ENCODE measurements at places on chromosomes 13 and 19.

DNA sequence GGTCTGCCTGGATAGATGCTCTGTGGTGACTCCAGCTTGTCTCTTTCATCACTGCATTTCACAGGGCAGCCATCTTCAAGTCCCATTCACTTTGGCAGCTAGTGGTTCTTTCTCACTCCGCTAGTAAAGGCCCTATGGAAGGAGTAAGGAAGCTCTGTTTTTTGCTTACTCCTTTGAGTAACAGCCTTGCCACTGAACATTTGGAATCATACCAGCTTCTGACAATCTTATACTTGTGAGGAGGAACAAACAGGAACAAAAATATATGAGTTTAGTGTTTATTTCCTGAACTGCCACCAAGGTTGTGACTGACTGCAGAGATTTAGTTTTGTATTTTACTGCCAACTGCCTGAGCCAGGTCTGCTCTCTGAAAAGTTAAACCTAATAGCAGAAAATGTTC lies 38.7 kb downstream of the KCTD4 start:
- DNase-seq: no peak

- no peak for DNase-seq
Observed at GRCh38 chr13:90838317-90838960, 509.0 kb upstream of the MIR17HG start.

DNA sequence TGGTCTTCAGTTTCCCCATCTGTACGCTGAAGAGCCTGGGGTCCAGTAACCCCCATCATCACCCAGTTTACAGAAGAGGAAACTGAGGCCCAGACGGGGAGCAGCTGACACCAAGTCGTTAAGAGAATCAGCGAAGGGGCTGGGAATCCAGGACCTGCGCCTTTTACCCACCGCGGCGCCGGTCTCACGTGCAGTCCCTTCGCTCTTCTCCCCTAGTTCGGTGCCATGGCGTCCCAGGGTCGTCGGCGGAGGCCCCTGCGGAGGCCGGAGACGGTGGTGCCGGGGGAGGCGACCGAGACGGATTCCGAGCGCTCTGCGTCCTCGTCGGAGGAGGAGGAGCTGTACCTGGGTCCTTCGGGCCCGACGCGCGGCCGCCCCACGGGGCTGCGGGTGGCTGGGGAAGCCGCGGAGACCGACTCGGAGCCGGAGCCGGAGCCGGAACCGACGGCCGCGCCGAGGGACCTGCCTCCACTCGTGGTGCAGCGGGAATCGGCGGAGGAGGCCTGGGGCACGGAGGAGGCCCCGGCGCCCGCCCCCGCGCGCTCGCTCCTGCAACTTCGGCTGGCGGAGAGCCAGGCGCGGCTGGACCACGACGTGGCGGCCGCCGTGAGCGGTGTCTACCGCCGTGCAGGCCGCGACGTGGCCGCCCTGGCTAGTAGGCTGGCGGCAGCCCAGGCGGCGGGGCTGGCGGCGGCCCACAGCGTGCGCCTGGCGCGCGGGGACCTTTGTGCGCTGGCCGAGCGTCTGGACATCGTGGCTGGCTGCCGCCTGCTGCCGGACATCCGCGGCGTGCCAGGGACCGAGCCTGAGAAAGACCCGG lies 698 bp downstream of the BLOC1S3 start:
- DNase-seq: peak; percentile 45

DNA sequence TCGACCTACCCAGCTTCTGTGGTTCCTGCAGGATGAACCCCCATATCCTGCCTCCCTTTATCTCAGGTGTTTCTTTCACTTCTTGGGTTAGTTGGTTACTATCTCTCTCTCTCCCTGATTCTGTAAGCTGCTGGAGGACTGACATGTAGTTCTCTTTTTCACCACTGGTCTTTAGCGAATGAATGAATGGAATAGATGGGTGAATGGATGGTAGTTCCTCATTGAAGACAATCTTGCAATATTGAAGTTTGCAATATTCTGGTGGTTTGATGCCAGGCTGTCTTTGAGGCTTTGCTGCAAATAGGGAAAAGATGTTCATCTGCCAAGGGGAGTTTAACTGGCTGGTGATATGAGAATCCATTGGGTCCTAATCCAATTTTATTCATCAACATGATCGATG lies 120.2 kb downstream of the UBL3 start:
- DNase-seq: no peak

DNA sequence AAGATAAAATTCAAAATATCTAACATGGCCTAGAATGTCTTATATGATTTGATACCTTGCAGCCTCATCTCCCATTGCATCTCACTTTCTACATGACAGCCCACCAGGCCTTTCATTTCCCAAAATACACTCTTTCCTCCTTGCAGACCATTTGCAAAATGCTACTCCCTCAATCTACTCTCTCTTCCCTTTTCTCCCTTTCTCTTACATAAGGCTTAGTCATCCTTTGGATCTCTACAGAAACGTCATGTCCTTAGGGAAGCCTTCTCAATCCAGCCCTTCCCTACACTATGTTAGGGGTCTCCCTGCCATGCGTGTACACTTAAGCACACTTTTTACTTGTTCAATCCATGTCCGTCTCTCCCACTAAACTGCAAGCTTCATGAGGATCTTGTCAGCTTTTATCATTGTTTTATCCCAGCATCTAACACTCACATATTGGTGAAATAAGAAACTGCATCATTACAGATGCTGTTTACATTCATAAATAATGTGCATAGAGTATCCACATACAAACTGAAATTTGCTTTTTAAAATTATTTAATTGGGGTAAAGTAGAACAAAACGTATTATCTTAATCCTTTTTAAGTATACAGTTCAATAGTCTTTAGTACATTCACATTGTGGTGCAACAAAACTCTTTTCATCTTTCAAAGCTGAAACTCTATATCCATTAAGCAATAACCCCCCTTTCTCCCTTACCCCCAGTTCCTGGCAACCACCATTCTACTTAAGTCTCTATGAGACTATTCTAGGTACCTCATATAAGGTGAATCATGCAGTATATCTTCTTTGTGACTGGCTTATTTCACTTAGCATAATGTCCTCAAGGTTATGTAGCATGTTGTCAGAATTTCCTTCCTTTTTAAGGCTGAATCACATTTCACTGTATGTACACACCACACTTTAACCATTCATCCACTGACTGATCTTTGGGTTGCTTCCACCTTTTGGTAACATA lies 11.5 kb upstream of the WBP4 start:
- DNase-seq: no peak

DNA sequence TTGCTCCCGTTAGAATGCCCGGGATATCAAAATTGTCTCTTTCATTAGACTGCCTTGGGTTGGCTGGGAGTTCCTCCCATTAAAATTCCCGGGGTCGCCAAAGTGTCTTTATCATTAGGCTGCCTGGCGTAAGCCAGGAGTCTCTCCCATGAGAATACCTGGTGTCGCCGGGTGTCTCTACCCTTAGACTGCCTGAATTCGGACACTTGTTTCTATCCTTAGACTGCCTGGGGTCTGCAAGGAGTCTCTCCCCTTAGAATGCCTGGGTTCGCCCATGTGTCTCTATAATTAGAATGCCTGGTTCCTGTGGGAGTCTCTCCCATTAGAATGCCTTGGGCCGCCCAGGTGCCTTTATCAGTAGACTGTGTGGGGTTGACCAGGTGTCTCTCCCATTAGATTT lies 1538.2 kb downstream of the UQCRFS1 start:
- no peak for DNase-seq

DNA sequence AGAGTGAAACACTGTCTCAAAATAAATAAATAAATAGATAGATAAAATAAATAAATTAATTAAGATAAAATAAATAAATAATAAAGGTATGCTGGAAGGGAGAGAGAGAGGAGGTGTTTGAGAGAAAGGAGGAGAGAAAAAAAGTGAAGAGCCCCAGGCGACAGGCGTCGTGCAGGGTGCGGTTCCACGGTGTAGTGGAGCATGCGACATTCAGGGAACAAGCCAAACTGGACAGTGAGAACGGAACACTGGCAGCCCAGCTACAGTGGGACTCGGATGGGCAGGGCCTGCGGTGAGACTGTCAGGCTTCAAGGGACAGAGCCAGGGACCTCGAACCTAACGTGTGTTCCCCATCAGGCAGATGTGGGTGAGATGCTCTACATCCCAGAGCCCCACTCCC lies 9.4 kb downstream of the SULT2B1 start:
- DNase-seq: no peak

DNA sequence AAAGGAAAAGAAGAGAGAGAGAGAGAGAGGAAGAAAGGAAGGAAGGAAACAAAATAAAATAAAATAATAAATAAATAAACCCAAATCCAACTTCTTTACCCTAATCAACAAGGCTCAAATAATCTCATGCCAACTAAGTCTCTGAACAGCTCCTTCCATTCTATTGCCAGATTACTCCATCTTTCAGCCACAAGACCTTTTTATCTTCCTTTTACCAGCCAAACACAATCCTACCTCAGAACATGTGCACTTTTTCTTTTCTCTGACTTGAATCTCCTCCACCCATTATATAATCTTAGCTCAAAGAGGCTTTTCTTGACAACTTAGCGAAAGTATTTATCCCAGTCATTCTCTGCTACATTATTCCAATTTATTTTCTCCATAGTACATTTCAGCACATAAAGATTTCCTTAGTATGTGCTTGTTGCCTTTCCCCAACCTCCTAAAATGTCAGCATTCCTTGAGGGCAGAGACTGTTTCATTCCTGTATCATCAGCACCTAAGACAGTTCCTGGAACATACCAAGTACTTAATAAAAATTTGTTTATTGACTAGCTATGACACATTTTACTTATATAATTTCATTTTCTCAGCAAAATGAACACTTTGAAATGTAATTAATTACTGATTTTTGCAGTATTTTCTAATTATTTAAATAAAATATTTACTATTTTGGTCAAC lies 33.5 kb upstream of the USPL1 start:
- DNase-seq: no peak

DNA sequence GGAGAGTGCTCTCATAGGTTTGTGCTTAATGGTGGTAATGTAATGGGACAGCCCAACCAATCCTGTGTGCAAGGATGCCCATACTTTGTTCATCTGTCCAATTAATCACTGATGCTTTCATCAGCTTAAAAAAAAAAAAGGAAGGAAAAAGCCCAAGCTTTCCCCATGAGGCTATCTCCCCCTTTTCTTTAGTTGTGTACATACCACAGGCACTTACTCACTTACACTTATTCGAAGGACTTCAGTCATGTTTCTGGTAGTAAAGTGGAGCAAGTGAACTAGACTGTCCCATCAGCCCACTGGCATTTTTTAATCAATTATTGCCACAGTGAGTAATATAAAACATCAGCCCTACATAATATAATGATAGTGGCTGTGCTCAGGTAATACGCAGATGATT lies 183.5 kb upstream of the UFM1 start:
- no peak for DNase-seq

DNA sequence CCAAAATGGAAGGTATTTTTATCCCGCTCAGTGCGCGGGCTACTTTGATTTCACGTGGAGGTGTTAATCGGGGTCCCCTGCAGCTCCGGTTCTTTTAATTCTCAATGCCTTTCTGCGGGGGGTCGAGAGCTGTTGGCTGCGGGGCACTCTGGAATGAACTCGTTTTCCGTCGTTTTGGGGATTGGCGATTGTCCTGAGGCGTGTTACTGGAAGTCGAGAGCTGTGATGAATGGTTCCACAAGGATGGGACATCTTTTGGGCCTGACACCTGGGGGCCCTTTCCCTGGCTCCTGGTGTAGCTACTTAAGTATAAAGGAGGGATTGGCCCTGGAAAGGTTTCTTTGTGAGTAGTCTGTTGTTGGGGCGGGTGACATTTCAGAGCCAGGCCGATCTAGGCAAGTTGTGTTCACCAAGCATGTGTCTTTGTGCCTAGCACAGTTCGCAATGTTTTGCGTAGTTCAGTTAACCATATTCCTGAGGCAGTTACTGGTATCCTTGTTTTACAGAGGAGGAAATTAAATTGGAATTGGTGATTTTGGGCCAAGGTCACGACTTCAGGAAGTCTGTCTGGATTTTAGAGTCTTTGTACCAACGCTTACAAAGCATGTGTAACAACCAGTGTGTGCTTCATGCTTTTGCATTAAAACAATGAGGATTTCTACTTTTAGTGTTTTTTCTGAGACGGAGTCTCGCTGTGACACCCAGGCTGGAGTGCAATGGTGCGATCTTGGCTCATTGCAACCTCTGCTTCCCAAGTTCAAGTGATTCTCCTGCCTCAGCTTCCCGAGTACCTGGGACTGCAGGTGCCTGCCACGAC lies 846 bp downstream of the RPL13A start:
- DNase-seq: peak; percentile 42

DNA sequence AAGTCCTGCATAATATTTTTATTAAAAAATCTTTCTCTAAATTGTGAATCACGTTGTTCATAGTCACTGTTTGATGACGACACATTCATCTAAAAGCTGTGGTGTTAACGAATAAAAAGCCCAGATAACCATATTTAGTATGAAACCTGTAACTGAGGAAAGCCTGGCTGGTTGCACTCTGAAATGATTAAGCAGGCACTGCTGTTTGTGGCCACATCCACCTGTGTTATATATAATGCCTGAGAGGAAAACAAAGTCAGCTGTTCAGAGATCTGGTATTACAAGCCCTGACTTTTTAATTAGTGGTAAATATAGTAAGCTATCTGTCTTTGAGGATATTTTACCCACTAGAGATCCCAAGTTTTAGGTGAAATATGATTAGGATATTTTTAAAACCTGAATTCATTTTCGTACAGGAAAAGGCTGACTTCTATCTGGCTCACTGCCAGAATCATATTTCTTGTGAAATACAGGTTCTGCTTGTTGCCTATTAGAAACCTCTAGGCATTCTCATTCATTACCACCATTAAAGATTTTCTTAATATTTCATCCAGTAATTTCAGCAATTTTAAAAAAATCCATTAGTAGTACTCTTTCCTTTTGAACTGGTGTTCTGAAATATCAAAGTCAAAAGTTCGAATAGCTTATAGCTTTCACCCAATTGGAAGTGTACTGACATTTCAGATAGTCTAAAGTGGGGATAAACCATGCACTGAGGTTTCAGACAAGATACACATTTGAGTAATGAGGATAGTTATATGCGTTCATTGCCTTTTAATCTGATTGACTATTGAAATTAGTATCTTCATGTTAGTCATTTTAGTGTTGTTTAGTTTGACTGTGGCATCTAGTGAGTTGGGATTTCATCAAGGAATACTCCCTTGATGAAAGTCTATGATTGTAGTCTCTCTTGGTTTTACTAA lies 79.7 kb downstream of the LMO7 start:
- DNase-seq: peak; percentile 45

- no peak for DNase-seq
Observed at GRCh38 chr13:81377921-81378320, 1037.0 kb upstream of the SPRY2 start.

All from activated CD4-positive, alpha-beta T cell treated with anti-CD3 and anti-CD28 coated beads, Interleukin-10, Interleukin-2, amounts not matched to agents 100 ng/mL and 50 ng/mL, durations not matched to agents 16 hours and 8 hours (primary cell).